ENCODE measurements at places on chromosomes 7 and 10.

GRCh38 chr7:159136442-159136841 is 8.2 kb downstream of the VIPR2 start:
- DNase-seq = no peak

- DNase-seq = no peak
Measured at GRCh38 chr10:131963811-131964210, 17.9 kb downstream of the BNIP3 start.

DNA sequence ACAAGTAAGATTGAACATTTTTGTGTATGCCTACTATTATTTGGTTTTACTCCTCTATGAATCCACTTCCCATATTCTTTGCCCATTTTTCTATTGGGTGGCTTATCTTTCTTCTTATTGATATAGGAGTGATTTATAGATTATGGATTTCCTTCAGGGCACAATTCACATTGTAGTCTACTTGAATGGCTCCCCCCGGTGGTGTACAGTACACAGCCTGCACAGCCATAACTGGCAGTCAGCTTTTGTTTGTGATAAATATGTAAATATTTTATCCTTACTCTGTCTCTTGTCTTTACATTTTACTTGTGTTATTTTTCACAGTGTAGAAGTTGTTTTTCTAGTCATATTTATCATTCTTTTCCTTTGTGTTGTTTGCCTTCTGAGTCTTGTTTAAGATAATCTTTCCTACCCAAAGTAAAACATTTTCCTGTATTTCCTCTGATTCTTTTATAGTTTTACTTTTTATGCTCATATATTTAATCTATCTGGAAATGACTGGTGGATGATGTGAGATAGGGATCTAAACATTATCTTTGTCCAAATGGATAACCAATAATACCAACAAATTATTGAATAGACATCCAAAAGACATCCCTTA is 23.9 kb upstream of the CALD1 start:
- DNase-seq = peak; percentile 20

DNA sequence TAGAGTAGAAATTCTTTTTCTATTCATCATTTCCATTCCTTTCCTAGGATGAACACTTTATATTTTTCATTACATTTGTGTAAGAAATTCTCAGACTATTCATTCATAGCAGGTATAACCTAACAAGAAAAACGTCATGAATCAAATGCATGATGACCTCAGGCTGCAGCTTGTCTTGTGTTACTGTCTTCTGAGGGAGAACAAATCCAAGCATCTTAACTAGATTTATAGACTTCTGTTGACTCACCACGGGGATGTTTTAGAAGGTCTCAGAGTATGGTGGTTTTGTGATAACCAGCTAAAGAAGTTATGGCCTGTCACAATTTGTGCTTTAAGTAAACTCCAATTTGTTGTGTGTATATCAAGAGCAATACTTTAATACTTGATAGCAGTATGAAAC is 102.7 kb downstream of the ANKRD7 start:
- DNase-seq = no peak

- DNase-seq = peak; percentile 78
Measured at GRCh38 chr7:133139350-133139749, 57.5 kb upstream of the CHCHD3 start.

GRCh38 chr10:43970717-43971116 is 322.0 kb upstream of the ZNF32 start:
- no peak for DNase-seq

DNA sequence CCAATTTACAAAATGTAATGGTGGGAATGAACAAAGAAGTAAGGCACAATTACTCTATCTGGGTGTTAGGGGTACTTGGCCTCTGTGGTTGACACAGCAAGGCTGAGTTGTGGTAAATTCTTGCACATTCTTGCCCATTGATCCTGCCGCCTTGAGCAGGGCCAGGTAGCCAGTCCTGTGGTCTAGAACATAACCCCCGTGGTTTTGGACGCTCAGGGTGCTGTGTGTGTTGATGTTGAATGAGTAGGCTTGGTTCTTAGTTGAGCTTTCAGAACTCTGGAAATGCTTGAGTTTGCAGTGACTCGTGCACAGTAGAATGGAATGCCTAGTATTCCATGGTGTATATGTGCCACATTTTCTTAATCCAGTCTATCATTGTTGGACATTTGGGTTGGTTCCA is 42.3 kb upstream of the CDHR3 start:
- no peak for DNase-seq

DNA sequence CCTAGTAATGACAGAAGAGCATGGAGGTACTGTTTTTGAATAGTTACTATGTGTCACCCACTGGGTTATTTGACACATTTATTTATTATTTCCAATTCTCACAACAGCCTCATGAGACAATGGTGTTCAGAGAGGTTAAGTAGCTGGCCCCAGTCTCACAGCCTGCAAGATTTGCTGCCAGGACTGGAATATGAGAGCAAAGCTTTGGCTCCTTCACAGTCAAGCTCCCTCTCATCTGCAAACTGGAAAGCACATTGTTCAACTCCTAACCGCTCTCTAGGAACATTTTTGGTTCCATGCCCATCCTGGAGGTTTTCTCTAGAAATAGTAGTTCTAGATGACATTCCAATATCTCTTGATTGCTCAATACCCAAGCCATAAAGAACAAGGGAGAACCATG is 75.5 kb upstream of the CXCL12 start:
- DNase-seq = no peak

DNA sequence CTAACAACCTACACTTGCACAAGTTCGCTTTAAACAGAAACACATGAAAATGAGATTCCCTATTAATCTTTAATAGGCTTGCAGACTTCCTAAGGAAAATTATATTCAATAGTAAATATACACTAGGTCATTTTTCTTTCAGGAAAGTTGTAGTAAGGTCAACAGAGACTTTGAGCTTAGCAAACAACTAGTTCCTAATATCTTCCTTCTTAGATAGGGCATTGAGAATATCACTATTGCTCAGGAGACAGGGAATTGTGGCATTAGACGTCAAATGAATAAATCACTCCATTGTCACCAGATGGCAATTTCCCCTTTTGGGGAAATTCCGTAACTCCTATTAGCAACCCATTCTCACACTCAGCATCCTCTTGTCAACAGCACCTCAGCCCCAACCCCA is 164.9 kb downstream of the GFRA1 start:
- DNase-seq = no peak

- DNase-seq = no peak
Measured at GRCh38 chr7:110994028-110994967, 96.6 kb upstream of the LRRN3 start.
